Muscle of arm (tissue), 14 donors: ENCODE measurements at places on chromosomes 3 and 15. TPM values are rescaled to one million over a fixed set of nuclear protein-coding genes. Genes with fewer than 3 reads are reported as not detected.

Gene REC114
- not detected for polyA plus RNA-seq

Gene LRRC15
- 0.08 TPM for polyA plus RNA-seq

Gene CPNE9
- not detected for polyA plus RNA-seq

Gene UTS2B
- not detected for polyA plus RNA-seq

Gene STAB1
- 44.2 TPM for polyA plus RNA-seq

Gene SPINK8
- polyA plus RNA-seq, result not detected

- no peak for DNase-seq
Measured at GRCh38 chr3:185423178-185423577, 60.2 kb downstream of the MAP3K13 start.

- no peak for DNase-seq
Measured at GRCh38 chr3:149621218-149622005, 36.4 kb downstream of the WWTR1 start.

DNA sequence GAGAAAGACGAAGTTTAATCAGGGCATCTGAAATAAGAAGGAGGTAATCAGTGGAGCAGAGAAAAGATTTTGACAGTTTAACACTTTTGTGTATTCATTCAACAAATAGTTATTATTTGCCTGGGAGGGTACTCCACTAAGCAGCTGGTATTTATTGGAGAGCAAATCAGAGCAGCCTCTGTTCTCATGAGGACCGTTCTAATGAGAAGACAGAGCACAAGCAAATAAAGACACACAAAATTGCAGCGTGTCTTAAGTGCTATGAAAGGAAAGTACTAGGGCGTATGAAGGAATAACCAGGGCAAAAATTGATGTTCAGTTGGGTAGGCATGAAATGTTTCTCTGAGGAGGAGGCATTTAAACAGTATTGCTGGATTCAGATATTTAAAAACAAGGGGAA, 302.9 kb upstream of the RARB start:
- DNase-seq, result no peak

GRCh38 chr15:83206526-83207008, 1.1 kb downstream of the HDGFL3 start:
- DNase-seq, result peak; percentile 41

DNA sequence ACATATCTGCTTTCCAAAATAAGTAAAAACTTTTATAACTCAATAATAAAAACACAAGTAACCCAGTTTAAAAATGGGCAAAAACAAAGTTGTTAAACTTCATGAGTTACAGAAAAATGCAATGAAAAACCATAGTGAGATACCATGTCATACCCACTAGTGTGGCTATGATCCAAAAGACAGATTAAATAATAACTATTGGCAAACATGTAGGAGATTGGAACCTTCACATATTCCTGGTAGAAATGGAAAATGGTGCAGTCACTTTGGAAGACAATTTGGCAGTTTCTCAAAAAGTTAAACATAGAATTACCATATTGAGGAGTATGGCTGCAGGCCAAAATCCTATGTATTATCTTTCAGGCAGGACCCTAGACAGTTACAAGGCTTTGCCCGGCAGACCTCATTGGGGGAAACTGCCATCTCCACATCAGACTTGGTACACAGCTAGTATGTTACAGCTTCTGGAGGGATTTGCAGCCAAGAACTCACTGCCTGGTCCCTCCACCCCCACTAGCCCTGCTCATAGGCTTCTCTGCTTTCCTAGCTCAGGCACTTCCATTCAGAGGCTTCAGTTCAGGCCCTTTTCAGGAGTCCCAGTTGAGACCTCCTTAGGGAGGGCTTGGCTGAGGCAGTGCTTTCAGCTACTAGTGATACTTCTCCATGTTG, 147.8 kb downstream of the NEK10 start:
- DNase-seq, result no peak

GRCh38 chr3:63390710-63391230, 112.7 kb downstream of the SYNPR start:
- DNase-seq, result no peak

DNA sequence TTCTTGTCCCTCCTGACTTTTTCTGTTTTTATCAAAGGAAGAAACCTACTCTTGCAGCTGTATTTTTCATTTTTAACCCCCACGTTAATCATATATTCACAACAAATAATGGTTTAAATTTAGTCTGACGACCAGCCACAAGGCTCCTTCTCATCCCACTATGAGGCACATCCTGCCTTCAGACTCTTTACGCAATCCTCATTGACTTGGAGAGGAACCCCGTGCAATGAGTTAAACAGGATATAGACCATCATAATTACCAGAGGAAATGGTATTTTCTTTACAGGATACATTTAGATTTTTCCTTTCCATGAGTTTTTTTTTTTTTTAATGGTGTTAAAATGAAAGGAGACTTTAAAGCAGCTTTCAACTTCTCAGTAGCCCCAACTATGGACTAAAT, 68.5 kb downstream of the WWTR1 start:
- DNase-seq, result no peak

DNA sequence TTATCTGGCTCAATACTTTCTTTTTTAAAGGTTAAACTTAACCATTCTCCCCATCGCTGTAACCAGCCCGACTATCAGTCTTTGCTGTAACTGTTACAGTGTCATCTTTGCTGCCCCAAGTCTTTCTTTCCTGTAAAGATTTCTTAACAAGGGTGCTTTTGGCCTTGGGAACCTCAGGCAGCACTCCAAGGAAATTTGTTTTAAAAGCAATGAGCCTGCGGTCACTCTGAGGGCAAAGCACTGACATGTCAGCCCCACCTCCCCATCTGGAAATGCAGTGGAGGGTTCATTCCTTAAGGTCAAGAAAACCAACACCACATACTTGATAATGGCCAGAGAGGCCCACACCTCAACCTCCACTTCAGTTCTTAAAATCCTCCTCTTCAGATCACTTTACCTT, 3.2 kb downstream of the TRANK1 start:
- no peak for DNase-seq

DNA sequence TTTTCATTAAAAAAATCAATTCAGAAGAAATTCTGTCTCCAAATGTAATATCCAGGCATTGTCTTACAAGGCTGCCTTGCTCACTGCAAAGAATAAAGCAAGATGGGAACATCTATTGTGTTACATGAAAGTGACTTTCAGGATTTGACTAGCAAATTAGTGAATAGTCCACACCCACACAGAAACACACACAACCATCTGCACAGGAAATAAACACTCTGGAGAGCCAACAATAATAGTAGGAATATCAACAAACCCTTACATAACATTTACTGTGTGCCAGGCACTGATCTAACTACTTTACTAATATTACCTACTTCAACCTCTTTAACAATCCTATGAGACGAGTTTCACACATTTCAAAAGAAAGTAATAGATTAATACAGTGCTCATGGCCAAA, 28.9 kb upstream of the ZNF385D start:
- no peak for DNase-seq

DNA sequence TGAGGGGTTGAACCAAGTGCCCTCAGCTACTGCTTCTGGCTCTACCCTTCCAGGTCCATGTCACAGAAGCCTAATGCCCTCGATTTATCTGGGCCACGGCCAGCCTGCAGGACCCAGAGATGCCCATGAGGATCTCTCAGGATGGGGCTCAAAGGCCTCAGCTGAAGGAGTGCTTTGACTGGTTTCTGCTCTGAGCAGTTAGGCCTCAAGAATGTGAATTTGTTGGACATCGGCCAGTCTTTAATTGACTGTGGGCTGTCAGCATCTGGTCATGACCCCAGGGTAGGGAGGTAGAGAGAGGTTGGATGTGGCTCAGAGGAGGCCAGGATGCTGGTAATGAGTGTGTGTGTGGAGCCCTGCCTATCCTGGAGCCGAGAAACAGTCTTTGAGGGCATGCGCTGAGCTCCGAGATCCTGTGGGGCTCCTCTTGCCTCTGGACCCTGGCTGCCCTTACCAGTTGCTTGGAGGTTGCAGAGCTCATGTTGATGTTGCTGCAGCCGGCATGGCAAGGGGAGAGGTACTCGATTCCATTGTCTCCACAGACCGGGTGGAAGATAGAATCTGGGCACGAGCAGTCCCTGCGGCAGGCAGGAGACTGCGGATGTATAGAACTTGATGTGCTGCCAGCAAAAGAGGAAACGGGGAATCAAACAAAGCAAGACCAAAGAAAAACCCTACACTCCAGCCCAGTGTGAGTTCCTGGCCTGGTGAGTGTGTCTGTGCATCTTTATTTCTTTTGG, 49.1 kb upstream of the RAB6B start:
- DNase-seq, result no peak

GRCh38 chr3:167851171-167851570, 115.7 kb downstream of the SERPINI1 start:
- DNase-seq, result no peak

DNA sequence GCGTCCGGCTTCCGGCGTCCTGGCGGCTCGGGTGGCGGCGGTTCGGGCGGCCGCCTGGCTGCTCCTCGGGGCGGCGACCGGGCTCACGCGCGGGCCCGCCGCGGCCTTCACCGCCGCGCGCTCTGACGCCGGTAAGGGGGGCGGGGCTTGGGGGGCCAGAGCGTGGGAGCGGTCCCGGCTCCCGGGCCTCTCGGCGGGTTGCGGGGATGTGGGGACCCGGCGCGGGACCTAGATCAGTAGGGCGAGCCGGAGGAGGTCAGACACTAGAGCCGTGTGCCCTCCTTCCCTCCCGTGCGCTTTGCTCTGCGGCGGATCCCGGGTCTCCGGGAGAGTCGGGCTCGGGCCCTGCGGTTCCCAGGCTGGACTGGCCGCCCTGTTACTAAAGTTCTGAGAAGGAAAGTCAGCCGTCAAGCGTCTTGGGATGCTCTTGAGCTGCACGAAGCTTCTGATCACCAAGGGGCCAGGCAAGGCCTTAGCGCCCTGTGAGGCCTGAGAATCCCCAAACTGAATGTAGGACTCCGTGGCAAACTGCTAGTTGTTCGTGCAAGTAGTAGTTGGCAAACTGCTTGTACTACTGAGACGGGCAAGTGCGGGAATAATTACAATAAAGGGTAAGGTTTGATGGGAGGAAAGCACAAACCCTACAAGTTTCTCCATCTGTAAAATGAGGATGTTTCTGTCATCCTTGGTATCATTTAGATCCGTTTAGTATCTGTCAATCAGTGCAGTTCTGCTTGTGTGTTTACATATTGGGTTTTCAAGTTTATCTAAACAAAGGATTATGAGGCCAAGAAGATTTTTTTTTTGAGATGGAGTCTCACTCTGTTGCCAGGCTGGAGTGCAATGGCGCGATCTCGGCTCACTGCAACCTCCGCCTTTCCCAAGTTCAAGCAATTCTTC, 587 bp downstream of the PIGX start:
- peak; percentile 54 for DNase-seq

GRCh38 chr3:197219619-197220018, 78.8 kb downstream of the DLG1 start:
- DNase-seq, result no peak

- DNase-seq, result no peak
Measured at GRCh38 chr15:31465083-31465955, 138.7 kb downstream of the KLF13 start.
